ENCODE measurements at places on chromosomes 4 and X. TPM values are rescaled to one million over a fixed set of nuclear protein-coding genes. Genes with fewer than 3 reads are reported as not detected.

GRCh38 chr4:173328236-173328901 lies 5.8 kb downstream of the HMGB2 start:
- DNase-seq = no peak

DNA sequence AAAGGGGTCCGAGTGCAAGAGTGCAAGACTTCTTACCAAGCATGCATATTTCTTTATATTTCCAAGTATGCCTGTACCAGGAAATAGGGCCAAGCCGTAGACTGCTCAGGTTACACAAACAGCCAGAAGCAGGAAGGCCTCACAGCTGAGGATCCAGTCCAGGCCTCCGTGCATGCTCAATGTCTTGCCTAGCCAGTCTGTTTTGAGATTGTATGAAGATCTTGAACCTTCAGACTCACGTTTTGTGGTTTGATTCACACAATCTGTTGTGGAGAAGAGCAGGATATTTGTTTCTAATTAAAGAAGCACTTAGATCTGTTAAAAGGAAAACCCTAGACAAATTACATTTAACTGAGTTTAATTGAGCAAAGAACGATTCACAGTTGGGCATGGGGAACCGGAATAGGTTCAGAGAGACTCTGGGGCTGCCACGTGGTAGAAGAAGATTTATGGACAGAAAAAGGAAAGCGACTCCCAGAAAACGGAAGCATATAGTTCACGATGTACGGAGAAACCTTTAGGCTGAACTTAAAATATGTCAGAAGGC lies 1.2 kb downstream of the MGST2 start:
- DNase-seq = peak; percentile 85

- no peak for DNase-seq
Observed at GRCh38 chr4:127364911-127365310, 267.8 kb upstream of the INTU start.

DNA sequence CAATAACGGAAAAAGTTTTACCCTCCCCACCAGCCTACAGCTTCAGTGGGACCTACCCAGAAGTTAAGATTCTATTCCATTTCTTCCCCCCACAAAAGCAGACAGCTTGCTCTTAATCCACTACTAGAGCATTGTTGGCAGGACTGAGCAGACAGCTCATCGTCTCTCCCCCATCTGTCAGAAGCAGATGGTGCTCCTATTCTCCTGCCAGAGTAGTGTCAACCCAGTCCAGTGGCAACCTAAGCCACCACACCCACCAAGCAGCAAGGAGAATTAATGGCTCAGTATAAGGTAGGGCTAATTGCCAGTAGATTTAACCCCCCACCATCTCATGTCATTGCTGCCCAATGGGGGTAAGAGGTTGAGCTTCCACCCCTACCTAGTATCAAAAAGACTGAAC lies 62.0 kb downstream of the AWAT2 start:
- no peak for DNase-seq

DNA sequence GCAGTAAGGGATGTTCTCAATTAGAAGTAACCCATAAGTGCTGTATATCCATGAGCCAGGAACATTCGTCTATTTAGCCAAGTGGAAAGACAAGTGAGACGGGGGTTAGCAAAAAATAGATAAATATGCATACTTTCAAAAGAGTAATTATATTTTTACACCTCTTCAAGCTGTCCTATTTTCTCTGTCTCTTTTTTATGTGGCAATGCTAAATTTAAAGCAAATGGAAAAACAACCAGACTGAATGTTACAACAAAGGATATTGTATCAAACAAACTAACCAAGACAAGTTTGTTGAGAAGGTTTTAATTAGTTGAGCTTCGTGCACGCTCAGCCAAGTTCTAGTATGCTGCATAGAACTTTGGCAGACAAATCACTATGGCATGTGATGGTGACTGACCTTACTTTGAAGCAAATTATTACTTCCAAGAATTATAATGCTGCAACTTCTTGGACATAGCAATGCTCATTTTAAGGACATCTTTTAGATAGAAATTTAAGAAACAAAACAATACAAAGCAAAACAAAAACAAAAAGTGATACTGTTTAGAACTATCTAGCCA lies 61.4 kb upstream of the TMEM150C start:
- DNase-seq = no peak

Gene DOK7
- 10.4 TPM for total RNA-seq

Gene GPR82
- not detected for total RNA-seq

Gene INTS6L
- total RNA-seq = 31.1 TPM

Measured in Karpas-422 (cell line).